ENCODE measurements at places on chromosomes 7 and 10. TPM values are rescaled to one million over a fixed set of nuclear protein-coding genes. Genes with fewer than 3 reads are reported as not detected.

DNA sequence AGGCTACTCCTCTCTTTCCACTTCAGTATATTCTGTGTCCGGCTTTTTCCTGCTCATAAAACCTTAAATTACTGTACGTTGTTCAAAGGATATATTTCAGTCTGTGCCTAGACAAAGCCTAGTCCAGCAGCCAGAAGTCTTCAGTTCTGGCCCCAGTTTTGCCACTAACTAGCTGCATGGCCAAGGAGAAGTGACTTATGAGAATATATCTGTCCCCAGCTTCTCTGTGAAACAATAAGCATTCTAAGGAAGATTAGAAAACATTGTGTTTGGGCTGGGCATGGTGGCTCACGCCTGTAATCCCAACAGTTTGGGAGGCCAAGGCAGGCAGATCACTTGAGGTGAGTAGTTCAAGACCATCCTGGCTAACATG, 105.0 kb upstream of the HDAC9 start:
- DNase-seq: no peak

Gene TAS2R3
- total RNA-seq: 3.9 TPM

Gene TAS2R4
- total RNA-seq: 1.8 TPM

DNA sequence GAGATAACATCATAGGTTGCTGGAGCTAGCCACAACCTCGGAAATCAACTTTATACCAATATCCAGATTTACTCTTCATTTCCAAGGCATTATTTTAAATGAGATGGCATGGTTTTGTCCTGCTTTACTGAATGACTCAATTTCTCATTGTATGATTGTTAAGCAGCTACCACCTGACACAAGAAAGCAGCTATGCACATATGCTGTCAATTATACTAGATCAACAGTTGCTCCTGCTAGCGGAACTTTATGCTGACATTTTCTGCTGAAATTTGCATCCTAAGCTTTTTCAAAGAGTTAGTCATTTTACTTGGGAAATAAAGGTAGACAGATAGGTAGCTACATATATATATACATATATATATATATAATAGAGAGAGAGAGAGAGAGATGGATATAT, 8.9 kb upstream of the CH25H start:
- no peak for DNase-seq

Gene NXPH1
- not detected for total RNA-seq

GRCh38 chr10:132587175-132587574, 49.6 kb downstream of the INPP5A start:
- DNase-seq: no peak

DNA sequence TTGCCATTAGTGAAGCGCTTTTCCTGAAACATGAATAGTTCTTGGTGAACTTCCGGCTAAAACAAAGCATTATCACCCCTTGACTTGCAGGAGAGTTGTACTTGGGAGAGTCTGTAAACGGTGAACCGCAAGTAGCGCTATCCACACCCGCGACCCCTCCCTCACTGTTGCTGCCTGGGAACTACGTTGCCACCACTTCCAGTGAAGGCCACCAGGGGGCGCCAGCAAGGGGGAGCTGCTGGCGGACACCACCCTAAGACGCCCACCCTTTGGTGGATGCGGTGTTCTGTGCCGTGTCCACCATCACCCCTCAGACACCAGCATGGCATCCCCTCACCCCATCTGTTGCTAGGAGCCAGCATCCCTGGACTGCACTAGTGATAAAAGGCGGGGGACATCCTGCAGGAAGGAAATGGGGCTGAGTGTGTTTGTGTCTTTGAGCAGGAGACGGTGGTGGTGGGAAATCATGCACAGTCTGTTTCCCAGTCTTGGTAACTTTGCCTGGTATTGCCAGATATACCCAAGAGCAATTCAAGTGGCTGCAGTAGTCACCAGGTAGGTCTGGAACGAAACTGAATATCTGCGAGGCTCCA, 298.2 kb downstream of the FRMD4A start:
- DNase-seq: no peak

Gene C10orf143
- 0.26 TPM for total RNA-seq

GRCh38 chr10:32266979-32267378, 80.0 kb downstream of the EPC1 start:
- DNase-seq: no peak

- no peak for DNase-seq
Observed at GRCh38 chr7:50790381-50790780, 7.7 kb upstream of the GRB10 start.

DNA sequence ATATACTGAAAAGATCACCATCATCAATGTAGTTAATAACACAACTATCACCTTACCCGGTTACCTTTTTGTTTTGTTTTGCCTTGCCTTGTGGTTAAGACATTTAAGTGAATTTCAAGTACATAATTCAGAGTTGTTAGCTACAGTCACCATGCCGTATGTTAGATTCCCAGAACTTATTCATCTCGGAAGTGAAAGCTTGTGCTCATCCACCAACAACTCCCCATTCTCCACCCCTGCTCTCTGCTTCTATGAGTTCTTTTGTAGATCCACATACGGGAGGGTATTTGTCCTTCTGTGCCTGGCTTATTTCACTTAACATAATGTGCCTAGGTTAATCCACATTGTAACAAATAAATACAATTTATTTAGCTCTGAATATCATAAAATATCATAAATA, 182.8 kb upstream of the ADARB2 start:
- DNase-seq: no peak

DNA sequence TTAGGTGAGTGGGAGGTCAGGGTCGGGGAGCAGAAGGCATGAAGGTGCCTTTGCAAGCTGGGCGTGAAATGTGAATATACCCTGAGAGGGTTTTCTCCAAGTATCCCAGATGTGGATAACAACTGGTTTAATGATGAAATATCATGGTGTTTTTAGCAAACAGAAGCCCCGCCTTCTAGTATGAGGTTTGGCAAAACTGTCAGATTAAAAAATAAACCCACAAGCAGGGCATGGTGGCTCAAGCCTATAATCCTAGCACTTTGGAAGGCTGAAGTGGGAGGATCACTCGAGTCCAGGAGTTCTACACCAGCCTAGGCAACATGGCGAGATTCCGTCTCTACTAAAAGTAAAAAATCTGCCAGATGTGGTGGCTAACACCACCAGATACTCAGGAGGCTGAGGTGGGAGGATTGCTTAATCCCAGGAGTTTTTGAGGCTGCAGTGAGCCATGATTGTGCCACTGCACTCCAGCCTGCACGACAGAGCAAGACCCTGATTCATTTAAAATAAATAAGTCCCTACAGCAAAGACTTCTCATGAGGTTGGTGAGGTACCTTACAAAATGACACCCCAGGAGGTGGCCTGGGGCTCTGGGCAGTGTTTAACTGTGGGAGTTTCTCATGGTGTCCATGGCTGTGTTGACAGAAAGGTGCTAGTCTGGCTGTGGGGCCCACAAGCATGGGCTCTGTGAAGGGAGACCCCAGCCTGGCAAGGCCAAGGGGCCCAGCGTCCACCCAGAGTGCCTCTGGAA, 6.7 kb upstream of the PWWP2B start:
- DNase-seq: no peak

Gene TMEM26
- total RNA-seq: under 0.01 TPM

GRCh38 chr7:140621401-140622021, 19.1 kb downstream of the DENND2A start:
- DNase-seq: peak; percentile 60

- DNase-seq: peak; percentile 57
Observed at GRCh38 chr7:17682586-17682985, 257.7 kb downstream of the SNX13 start.

Gene SLC16A9
- total RNA-seq: 7.8 TPM

Gene GIMAP6
- not detected for total RNA-seq

Gene EBF3
- 0.26 TPM for total RNA-seq

GRCh38 chr10:101217450-101218281, 11.6 kb downstream of the LBX1 start:
- DNase-seq: no peak

Gene FXYD4
- not detected for total RNA-seq

DNA sequence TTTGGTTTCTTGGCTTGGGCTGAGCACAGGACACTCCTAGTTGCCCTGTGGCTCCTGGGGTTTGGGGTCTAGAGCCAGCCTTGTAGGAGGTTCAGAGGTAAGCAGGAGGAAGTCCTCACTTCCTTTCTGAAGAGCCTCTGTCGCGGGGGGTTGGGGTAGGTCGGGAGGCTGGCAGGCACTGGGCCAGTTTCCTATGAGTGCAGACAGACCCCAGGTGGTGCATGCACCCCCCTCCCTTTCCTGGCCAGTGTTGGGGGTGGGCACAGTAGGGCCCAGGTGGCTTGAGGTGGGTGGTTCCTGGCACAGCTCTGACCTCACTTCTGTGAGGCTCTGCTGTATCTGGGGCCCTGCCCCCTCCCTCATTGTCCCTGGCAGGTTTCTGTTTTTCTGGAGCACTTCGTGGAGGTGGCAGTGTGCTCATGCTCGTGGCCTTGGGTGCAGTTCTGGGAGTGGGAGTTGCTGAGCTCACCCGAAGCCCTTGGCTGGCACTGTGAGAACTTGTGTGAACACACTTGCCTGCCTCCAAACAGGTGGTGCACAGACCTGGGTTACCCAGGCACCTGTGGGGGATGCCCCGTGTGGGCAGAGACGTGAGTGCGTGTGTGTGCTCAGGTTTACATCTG, 1.8 kb downstream of the PALD1 start:
- DNase-seq: no peak

DNA sequence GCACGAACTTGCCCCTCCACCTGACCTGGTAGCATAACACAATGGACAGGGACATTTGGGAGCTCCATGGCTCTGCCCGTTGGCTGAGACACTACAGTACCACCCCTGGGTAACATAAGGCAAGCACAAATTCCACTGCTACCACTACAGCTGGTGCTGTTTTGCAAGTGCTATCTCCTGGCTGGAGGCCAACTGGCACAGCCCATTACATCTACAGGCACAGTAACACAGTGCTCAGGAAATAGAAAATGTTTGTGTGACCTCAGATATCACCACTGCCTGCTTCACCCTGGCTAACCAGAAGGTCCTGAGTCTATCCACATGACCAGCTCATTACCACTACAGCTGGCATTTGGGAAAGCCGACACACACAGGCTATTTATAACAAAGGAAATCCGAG, 631.1 kb upstream of the MBL2 start:
- peak; percentile 20 for DNase-seq

GRCh38 chr10:11757821-11758463, 15.8 kb downstream of the ECHDC3 start:
- peak; percentile 96 for DNase-seq

DNA sequence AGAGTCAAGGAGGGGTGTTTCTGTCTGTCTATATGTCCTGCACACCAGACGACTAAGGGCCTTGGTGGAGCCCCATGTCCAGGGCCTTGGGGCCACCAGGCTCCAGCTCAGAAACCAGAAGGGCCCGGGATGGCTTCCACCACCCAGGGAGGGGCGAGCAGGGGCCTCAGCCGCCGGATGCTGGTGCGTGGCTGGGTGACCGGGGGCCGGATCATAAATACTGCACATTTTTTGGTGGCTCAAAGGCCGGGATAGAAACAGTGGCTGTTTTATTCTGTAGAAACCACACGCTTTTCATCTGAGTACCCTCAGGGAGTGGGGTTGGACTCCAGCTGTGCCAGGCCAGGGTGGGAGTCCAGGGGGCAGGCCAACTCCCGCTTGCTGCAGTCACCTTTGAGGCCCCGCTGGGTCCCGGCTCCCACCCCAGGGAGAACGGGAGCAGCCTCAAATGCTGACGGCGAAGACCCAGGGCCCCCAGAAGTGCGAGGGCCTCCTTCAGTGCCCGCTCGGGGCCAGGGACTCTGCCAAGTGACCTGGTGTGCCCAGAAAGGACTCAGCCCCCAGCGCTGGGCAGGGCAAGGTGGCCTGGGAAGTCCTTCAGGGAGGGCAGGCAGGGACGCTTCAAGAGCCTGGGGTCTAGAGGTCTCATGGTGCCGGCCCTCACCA, 28.2 kb downstream of the PDGFA start:
- no peak for DNase-seq

- no peak for DNase-seq
Observed at GRCh38 chr7:95446618-95447017, 11.8 kb upstream of the PON2 start.

DNA sequence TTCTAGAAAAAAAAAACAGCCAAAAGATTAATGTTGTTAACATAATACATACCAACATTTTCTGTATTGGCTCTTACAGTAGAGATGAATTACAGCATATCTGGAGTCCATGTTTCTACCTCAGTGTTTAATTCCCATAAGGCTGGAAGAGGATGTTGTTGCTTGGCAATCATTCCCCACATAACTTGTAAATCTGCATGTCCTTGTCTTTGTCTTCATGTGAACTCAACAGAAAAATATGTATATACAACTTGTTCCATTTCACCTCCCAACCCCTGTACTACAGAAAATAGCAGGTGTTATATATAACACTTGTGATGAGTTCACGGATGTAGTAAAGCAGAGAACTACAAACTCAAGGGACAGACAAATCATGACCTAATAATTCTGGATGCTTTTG, 160.9 kb upstream of the SEMA3C start:
- peak; percentile 52 for DNase-seq

DNA sequence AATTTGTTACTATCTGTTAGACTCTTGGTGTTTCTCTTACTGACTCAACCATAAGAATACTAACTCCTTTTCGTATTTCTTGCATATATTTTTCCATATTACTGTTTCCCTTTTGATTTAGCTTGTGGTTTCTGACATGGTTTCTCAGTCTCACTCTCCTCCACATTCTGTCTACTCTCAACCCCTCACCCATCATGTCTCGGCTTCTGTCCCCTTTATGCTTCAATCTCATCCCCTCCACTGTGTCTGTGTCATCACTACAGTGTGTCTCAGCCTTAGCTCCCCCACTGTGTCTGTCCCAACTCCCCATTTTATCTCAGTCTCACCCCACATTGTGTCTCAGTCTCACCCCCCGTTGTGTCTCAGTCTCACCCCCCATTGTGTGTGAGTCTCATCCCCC, 126.9 kb downstream of the VIPR2 start:
- DNase-seq: no peak

GRCh38 chr10:44857363-44858016, 53.6 kb upstream of the TMEM72 start:
- peak; percentile 32 for DNase-seq

DNA sequence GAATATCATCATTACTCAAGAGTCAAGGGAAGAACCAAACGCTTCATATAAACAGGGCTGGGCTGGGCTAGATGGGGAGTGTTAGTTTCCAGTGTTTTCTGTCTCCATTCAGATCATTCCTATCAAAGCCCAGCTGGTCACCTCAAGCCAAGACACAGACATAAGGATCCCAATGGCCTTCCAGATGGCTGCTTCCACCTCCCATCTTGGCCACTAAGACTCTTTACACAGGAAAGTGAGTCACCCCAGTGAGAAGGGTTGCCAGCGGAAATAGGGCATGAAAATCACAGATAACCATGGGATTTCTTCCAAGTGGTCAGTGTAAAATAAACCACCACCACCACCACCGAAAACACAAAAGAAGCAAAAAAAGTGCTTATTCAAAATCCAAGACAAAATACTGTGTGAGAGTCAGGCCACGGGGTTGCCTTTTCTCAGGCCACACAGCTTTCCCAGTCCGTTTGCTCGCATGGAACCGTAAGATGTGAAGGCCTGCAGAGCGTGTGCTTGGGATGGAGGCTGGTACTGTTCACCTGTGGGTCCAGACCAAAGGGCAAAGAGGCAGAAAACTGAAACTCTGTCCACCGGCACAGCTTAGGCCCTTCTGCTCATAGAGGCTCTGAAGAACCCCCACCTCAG, 5.6 kb downstream of the PRSS2 start:
- DNase-seq: no peak

All from bronchial epithelial cell (primary cell).